ENCODE measurements at places on chromosomes 6 and 20. TPM values are rescaled to one million over a fixed set of nuclear protein-coding genes. Genes with fewer than 3 reads are reported as not detected.

The DEFB116 gene
- not detected for total RNA-seq

The CPXM1 gene
- total RNA-seq: 130 TPM

The BANF2 gene
- total RNA-seq: not detected

The KHDC1L gene
- not detected for total RNA-seq

The OLIG3 gene
- not detected for total RNA-seq

The PCSK2 gene
- total RNA-seq: 11.5 TPM

The CD93 gene
- total RNA-seq: 0.04 TPM

The CLDN20 gene
- not detected for total RNA-seq

The DZANK1 gene
- total RNA-seq: 12.5 TPM

Measured in progenitor cell of endocrine pancreas (in vitro differentiated cells).